ENCODE measurements at places on chromosomes 12 and 14.
A peak's percentile ranks its signal among the peaks of the same experiment; 100 is the strongest.

- no peak for DNase-seq
These were observed 103.2 kb upstream of the MDGA2 start for GRCh38 chr14:47778631-47779030.

GRCh38 chr12:95533985-95534384 is 17.3 kb downstream of the USP44 start:
- DNase-seq = no peak

GRCh38 chr14:100767788-100768536 is 41.3 kb downstream of the DLK1 start:
- no peak for DNase-seq

- peak; percentile 12 for DNase-seq
These were observed 1392.4 kb upstream of the TMEM132C start for GRCh38 chr12:126874427-126875026.

GRCh38 chr14:68015356-68016254 is 196.0 kb downstream of the RAD51B start:
- DNase-seq = no peak

- no peak for DNase-seq
These were observed 408.5 kb upstream of the RGS6 start for GRCh38 chr14:71523630-71524319.

DNA sequence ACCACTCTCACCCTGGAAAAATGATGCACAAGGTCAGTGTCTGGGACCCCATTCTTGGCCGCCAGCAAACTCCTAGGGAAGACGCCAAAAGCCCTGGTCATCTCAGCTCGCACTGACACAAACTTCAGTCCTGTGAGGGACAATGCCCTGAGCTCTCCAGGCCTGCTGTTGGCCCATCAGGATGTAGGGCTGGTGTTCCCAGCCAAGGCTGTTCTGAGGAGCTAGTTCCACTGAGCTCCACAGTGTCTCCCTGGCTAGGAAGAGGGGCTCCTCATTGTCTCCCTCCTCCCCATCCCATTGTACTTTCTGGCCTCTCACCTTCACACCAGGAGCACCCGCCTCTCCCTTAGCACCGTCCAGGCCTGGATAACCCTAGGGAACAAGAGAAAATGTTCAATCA is 10.8 kb downstream of the COL2A1 start:
- no peak for DNase-seq

- DNase-seq = no peak
These were observed 36.7 kb upstream of the PZP start for GRCh38 chr12:9244894-9245293.
